LHCN-M2 (cell line): ENCODE measurements at places on chromosomes 2 and 18.

- no peak for DNase-seq
These were observed 92.1 kb downstream of the SLC8A1 start for GRCh38 chr2:40359811-40360210.

DNA sequence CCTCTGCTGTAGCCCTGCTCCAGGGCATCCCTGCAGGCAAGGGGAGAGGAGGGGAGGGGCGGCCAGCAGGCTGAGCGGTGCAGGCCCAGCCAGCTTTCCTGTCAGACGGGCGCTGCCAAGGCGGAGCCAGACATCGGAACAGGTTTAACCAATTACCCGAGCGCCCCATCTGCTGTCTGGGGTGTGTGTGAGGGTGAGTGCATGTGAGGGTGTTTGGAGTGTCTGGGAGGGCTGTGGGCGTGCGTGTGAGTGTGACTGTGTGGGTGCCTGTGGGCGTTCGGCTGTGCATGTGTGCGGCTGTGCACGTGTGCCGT, 20.0 kb downstream of the EMX1 start:
- DNase-seq: no peak

DNA sequence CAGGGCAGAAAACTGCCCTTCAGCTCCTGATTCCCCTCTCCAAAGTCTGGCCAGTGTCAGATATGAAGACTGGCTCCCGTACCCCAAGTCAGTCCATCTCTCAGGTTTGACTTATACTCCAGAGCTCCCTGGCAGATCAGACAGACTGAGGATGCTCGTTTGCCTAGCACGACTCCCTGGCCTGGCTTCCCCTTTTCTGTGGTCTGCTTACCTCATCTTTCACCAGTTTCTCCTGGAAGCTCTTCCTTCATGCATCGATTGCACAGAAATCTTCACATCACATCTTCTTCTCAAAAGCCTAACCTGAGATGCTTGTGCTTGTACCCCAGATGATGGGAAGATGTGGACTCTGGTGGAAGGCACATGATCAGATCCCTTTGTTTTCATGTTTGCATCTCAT, 387.9 kb upstream of the POU3F3 start:
- no peak for DNase-seq

GRCh38 chr2:1588978-1589621, 155.2 kb downstream of the PXDN start:
- no peak for DNase-seq

DNA sequence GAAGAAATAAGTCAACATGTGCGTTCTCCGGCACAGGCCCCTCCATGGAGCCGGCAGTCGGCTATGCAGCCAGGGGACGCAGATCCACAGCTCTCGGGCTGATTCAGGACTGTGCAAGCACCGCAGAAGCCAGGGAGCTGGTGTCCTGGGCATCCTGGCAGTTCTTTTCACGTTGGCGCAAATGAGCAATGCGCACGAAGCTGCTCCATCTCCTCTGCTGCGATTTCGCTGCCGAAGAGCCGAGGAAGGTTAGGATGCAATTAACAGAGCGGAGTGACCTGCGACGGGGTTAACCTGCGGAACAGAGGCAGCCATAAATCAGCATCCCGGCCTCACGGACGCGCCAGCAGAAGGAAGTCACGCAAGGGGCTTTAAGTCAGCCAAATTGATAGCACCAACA, 107.1 kb upstream of the POU3F3 start:
- DNase-seq: no peak

DNA sequence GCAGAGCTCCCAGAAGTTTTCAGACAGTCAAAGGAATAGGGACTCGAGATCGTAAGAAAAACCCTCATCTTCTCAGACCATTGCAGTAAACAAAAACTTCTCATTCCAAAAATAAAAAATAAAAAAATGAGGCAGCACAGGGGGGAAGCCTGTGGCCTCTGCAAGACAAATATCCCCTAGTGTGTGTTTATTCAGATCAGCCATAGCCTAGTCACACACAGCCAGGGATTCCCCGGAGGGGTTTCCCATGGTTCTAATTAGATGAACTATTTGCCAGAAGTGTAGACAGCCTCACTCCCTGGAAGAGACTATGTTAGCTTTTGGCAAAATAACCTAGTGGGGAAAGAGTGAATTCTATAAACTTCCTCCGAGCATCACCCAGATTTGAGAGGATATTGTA, 122.9 kb upstream of the KLF7 start:
- DNase-seq: no peak

DNA sequence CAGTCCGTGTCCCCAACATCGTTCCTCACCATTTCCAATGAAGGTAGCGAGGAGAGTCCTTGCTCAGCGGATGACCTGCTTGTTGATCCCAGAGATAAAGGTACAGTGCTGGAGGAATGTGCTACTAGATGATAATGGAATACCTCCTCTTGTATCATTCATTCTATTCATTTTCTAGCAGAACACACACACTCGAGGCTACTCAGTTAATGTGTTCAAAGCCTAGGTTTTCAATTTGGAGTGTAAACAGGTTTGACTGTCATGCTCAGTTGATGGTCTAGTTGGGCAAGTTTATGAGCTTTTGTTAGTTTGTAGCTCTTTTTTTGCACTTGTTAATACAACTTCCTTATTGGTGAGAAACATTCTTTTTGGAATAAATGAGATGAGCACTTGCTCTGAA, 114.2 kb downstream of the ICA1L start:
- DNase-seq: no peak

DNA sequence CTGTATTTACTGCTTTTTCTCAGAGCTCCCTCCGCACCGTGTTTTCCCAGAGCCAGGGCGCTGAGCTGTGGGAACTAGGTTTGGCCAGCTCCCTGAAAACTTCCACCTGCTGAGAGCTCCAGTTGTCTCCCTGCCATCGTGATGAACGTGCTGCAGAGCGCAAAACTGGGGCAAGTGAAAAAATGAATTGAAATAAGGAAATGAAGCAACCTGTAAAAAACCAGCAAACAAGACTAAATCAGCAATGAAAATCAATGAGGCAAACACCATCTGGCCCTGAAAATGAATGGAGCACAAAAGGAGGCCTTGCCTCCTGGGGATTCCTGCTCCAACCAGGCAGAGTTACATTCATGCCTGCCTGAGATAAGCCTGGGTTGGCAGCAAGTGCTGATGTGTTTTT, 129.9 kb downstream of the MARCHF4 start:
- DNase-seq: no peak

GRCh38 chr2:9654452-9655100, 23.8 kb upstream of the YWHAQ start:
- no peak for DNase-seq

GRCh38 chr2:60386436-60386835, 167.0 kb downstream of the BCL11A start:
- no peak for DNase-seq

DNA sequence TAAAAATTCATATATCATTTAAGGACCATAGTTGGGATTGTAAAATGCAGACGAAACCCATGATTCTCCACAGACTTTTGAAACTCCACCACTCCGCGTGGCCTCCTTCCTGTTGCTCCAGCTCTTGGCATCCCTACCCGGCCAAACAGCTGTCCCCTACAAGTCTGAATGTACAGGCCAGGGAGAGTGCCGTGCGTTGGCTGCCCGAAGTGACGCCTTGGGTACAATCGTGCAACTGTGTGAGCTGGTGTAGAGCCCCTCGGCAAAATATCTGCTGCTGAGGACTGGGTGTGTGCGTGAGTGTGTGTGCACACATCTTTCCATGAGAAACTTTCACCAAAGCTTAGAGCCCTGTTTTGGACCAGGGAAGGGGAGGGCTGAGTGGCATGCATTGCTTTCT, 43.8 kb upstream of the ZNF516 start:
- no peak for DNase-seq

DNA sequence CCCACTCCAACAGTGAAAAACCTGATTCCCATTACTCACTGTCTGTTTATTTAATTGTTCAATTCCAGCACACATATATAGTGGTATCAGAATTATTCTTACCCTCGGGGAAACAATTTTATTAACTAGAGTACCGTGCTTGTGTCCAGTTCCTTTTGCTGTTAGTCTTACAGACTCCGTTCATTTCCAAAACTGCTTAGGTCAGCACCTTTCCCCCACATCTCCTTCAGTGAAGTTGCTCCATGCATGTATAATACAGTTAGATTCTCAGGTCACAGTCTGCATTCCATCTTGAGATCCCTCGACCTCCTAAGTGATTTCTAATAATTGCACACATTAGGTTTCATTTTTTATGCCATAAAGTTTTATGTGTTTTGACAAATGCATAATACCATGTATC, 56.3 kb upstream of the ZNF521 start:
- DNase-seq: no peak

GRCh38 chr2:28357948-28358667, 34.5 kb upstream of the FOSL2 start:
- DNase-seq: no peak

GRCh38 chr2:104854498-104855220, 744 bp downstream of the POU3F3 start:
- DNase-seq: no peak

GRCh38 chr18:76564117-76564516, 69.1 kb upstream of the ZNF516 start:
- DNase-seq: peak; percentile 30

- DNase-seq: no peak
These were observed 444.9 kb downstream of the ARHGAP15 start for GRCh38 chr2:143574069-143574468.

GRCh38 chr2:204638471-204639194, 93.4 kb downstream of the PARD3B start:
- DNase-seq: no peak

GRCh38 chr2:83971547-83971946, 487.5 kb downstream of the SUCLG1 start:
- DNase-seq: no peak

DNA sequence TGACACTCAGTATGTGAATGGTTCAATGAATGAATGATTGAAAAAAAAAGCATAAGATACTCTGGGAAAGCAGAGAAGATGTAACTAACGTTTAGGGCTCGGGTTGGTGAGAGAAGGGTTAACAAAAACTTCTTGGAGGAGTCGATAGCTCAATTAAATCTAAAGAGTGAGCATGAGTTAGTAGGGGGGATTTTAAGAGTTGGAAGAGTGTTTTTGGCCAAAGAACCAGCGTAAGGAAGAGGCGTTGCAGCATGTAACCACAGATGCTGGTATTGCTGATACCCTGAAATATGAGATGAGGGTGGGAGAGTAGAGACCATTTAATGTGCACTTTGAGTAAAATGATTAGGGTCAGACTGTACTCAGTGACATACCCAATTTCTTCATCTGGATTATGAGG, 14.5 kb downstream of the ARHGAP28 start:
- DNase-seq: no peak

DNA sequence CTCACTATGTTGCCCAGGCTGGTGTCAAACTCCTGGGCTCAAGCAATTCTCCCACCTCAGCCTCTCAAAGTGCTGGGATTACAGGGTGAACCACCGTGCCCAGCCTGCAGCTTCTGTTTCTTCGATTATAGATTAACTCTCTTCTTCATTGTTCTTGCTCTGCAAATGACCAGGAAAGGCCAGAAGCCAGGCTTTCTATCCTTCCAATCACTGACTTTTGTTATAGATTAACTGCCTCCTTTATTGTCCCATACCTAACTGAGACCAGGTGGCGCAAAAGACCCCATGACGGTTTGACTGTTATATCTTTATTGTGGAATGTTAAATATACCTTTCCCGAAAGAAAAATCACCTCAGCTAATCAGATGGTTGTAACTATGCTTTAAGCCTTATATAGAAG, 196.9 kb downstream of the MREG start:
- no peak for DNase-seq

- no peak for DNase-seq
These were observed 105.6 kb upstream of the SALL3 start for GRCh38 chr18:78873926-78874500.

DNA sequence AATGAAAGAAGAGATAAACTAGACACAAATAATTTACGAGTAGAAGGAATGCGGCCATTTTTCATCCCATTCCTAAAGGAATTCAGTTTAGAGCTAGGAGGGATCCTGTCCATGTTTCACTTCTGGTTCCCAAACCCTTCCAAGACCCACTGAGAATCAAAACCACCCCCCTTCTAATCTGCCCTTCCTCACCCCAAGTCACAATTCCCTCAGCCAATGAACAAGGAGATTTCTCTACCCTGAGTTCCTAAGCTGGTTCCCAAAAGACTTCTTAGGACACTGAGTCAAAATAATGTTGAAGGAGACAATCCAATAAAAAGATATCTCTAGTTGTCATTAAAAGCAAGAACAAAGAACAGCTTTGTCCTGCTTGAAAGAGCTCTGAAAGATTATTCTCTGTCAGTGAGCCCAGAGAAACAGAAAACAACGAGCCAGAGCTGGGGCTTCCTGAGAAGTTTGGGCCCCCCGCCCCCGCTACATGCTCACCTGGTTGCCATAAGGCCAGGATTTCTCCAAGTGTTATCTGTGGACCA, 45.7 kb downstream of the STK39 start:
- no peak for DNase-seq
